ENCODE measurements at places on chromosomes 6 and 20.

DNA sequence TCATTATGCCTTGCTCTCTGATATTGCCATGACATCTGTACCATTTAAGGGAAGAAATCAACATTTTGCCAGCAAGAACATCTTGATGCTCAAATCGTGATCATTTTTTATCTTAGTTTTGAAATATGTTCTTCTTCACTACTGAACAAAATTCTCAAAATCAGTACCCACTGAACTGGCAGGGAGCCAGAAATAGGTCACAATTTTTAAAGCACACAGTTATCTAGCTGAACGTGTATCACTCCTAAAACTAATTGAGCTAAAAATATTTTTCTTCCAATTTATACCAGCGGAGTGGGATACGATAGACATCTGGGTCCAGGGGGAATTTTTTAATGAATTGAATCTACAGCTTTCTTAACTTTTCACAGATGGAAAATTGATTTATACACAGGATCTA, 11.3 kb downstream of the IL17F start:
- DNase-seq: no peak

DNA sequence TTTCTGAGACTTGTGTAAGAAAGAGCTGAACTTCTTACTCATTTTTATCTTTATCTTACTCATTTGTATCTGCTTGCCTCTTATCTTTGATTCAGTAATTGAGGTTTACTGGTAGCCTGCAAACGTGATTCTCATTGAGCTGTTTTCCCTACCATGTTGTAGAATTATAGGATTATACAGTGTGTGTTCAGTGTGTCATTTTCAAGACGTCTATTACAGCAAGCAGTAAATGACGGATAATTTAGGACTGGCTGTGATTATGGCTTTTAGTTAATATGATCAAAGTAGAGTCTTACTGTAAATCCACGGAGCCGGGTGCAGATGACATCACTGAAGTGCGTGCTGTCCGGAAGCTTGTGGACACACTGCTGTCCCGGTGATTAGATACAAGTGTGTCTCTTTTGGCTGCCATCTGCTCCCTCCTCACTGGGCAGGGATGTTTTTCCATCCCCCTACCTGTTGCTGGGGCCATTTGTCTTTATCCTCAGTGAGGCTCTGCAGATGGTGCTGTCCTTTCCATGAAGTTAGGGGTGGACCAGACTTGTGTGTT, 6.0 kb downstream of the NELFCD start:
- no peak for DNase-seq

DNA sequence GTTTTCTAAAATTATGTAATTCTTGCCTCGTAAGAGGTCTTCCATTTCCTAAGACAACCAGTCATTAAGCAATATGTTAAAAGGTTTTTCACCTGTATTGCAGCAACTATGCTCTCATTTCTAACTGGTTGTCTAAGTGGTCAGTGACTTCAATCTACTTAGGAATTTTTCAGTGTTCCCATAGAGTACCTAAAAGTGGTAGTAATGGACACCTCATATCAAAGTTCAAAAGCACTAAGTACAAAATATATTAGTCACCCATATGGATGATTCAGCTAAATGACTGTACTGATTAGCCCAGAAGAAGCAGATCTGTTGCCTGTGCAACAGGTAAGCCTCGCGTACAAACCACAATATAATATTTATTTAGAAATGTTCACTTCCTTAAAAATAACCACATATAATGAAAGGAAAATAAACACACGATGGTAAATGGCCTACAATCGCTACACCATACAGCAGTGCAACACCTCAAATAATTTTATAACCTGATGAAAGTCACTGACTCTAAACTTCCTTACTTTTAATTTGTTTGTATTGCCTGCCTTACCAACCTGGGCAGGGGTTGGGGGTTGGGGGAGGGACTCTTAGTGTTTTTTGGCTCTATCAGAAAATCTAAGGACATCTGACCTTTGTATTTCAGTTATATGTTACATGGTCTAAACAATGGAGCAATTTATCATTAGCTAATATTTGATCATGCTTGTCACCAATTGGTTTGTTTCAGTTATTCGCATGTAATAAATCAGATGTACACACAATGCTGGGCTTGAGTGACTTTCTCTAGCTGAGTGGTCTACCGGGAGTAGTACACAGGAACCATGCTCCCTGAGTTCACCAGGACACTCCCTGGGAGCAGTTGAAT, 105.9 kb downstream of the HIVEP2 start:
- no peak for DNase-seq

DNA sequence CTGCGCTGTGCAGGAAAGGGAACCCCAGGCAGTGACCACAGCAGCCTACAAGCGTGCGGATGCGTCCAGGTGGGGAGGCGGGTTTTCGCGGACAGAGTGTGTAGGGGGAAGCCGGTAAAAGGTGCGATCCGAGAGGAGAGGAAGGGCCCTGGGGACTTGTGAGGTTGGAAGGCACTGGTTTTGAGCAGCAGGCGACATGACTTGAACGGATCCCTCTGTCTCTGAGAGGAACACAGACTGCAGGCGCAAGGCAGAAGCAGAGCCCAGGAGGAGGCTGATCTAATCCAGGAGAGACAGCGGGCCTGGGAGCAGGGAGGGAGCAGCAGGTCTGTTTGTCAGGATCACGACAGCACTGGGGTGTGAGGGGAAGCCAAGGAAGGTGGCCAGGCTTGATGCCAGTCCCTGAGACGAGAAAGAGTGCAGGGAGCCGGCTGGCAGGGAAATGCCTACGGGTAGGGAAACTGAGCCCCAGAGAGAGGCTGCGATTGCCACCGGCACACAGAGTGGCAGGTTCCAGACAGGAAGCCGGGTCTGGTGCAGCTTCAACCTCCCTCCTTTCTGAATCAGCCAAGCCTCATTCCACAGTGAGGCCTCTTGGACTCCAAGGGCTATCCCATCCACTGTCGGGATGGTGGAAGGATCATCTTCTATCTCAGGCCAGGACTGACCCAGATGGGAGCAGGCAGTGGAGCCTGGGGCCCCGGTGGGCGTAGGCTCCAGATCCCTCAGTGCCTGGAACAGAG, 57.1 kb downstream of the HNF4A start:
- DNase-seq: no peak

DNA sequence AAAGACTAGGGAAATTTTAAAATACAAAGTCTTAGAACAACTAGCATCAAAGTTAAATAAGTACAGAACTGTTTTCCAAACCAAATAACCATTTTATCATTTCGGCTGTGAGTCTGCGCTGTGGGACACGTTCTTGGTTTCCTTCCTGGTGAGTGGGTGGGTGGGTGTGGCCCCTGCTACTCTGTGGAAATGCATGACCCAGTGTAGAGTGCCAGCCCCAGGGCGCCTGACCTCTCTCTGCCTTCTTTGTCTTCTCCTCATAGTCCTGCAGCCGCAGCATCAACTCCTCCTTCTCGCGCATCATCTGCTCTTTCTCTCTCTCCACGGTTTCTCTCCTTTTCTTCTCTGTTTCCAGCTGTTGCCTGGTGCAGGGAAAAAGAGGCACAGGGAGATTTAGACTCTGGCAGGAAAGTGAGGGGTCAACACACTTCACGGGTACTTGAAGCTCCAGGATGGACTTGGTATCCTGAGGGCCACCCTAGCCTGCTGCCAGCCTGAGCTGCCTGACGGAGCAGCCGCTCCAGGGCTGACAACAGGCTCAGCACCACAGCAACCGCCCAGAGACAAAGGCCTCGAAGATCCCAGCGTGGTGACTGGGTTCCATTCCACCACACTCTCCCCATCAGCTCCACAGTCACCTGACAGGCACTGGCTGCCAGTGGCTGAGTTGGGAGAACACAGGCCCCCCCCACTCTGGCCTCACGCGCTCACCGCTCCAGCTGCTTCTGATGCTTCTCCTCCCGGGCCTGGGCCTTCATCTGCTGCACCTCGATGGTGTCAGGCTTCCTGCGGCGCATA, 48.4 kb downstream of the EZR start:
- no peak for DNase-seq

DNA sequence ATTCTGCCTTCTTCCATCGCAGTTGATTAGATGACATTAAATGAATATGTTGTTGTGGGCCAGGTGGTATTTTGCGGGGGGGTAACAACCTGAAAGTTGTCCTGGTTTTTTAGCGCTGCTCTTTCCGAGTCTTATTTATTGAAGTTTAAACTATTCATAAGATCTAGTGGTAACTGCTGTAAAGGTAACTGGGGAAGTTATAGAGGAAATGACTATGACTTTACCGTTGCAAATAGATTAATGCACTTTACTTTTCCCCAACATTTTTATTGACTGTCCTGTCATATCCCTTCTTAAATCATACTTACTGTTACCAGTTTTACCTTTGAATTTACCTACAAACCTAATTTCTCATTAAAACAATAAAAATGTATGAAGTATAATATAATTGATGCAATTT, 173.4 kb downstream of the ARID1B start:
- no peak for DNase-seq
